Stimulated activated CD8-positive, alpha-beta memory T cell treated with anti-CD3 and anti-CD28 coated beads, Interleukin-12 subunit alpha, Interleukin-12 subunit beta, amount 100 ng/mL, for 4 hours (primary cell): ENCODE measurements at places on chromosomes 2 and 18.
A peak's percentile ranks its signal among the peaks of the same experiment; 100 is the strongest.

- DNase-seq: peak; percentile 36
Observed at GRCh38 chr18:13137670-13138419, 80.7 kb upstream of the LDLRAD4 start.

- DNase-seq: no peak
Observed at GRCh38 chr2:65417509-65418085, 14.8 kb downstream of the SPRED2 start.

GRCh38 chr2:229689307-229689839 lies 25.0 kb downstream of the DNER start:
- no peak for DNase-seq

DNA sequence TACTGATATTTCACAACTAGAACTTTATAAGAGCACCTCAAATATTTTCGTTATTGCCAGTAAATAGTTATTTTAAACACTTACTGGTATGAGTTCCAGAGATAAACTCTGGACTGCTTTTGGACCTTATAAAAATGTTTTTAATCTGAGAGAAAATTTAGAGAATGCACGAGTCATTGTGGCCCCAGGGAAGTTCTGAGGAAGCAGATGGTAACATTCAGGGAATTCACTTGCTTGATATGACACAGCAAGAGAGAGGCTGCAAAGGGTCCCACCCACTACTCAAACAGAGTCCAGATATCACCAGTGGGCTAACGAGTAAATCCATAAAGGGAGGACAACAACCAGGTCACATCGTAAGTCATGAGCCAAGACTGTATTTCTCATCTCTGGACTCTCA lies 526.8 kb downstream of the TDRD15 start:
- DNase-seq: no peak
